ENCODE measurements at places on chromosomes 1 and 21.
A peak's percentile ranks its signal among the peaks of the same experiment; 100 is the strongest.

GRCh38 chr1:25727635-25728286, 72.2 kb upstream of the SELENON start:
- peak; percentile 16 for DNase-seq

DNA sequence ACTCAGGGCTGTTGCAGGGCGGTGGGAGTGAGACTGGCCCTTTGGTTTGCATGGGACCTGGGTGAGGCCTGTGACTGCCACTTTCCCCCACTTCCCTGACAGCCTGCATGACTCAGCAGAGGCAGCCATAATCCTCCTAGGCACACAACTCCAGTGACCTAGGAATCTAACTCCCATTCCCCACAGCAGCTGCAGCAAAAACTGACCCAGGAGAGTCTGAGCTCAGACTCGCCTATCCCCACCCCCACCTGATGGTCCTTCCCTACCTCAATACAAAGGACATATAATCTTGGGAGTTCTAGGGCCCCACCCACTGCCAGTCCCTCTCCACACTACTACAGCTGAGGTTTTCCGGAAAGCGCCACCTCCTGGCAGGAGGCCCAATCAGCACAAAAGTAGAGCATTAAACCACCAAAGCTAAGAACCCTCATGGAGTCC, 26.7 kb downstream of the NDC1 start:
- DNase-seq = no peak

- no peak for DNase-seq
These were observed 202.0 kb downstream of the NFIA start for GRCh38 chr1:61284248-61284854.

DNA sequence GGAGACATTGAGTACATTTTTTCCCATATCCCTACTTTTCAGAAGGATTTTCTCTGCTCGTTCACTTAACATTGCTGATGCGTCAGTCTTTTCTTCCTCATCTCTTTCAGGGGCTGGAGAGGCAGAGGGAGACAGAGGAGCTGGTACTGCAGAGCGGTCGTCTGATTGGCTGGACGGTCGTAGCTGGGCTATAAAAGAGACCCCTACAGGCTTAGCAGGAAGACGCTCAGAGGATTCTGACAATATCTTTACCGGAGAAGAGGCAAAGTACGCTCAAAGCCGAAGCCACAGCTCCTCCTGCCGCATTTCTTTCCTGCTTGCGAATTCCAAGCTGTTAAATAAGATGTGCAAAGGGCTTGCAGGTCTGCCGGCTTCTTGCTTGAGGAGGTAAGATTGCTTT, at the start of gene RGS4:
Gene RGS4, plus strand, starts transcription at position 220 of the 400 bp plus-strand sequence. Its CDS starts 124 bp downstream, at position 344.
- no peak for DNase-seq

DNA sequence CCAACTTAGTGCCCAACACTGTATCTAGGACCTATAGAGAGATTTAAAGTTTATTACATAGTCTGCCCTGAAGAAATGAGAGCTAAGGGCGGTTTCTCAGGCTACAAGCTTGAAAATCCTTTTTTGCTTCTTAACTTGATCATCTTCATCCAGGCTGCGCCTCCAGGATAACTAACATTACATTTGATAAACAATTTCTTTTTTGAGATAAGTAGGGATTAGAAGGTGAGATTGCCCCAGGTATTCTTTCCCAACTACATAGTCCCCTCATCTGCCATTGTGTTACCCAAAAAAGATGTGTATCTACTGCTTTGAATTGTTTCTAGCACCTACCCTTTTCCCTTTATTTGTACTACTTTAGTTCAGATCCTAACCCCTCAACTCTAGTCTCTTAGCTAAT, 25.4 kb downstream of the NUF2 start:
- DNase-seq = no peak

GRCh38 chr1:246306415-246307037, 200.6 kb downstream of the SMYD3 start:
- no peak for DNase-seq

DNA sequence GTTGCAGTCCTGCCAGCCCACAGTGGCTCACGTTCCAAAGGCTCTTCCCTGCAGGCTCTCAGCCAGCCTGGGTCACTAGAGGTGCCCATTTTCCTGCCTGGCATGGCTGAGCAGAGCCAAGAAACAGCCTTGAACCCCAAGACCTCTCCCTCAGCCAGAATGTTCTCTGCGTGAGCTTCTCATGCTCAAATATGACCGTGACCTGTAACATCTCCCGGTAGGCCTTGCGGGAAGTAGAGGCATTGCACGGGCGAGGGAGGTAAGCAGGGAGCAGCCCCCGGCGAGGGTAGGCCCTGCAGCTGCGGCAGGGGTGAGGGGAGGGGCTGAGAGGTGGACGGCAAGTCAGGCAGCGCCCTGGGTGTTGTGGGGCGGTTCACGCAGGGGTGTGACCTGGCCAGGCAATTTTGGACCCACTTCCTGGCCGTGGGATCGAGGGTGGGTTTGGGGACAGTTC, 20.0 kb downstream of the RRP1 start:
- no peak for DNase-seq

DNA sequence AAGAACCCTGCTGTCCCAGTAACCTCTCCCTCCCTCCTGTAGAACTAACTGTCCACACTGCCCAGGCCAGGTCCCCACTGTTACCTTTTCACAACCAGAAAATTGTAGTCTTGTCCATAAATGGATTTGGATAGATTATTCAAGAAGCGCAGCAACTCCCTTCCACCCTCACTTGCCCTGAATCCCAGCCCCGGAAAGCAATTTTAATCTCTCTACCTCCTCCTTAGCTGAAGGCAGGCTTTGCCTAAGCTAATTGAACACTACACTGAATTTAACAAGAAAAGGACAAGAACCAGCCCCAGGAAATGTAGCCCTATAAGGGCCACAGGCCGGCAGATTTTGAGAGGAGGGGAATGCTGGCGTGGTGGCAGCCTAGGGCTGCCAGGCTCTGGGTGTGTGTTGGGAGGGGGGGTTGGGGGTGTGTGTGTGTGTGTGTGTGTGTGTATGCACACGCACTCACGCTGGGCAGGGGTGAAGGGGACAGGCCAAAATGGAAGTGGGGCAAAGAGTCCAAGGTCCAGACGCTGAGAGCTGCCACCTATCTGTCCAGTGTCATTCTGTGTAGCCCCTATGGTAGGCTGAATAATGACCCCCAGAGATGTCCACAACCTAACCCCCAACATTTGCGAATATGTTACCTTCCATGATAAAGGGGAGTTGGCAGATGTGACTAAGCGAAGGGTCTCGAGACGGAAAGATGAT, 10.8 kb upstream of the IFNGR2 start:
- no peak for DNase-seq

GRCh38 chr1:143689781-143690180, 282.0 kb downstream of the FAM72C start:
- no peak for DNase-seq

- DNase-seq = no peak
These were observed 52.9 kb downstream of the LRRC8D start for GRCh38 chr1:89873770-89874169.

GRCh38 chr1:153568367-153569099, 2.9 kb upstream of the S100A2 start:
- DNase-seq = peak; percentile 66

DNA sequence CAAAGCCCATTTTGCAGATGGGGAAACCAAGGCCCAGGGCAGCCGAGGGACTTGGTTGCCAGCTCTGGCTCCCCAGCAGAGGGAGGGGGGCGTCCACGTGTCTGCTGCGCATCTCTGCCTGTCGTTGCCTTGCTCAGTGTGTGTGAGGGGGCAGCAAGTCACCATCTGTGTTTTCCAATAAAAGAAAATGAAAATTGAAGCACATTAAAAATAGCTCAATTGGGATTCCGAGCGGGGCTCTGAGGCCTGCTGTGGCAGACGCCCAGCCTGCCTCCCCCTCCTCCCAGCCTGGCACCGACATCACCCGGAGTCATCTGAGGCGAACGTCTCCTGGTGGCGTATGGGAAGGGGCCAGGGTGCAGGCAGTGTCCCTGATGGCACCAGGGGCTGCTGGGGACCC, 51.2 kb downstream of the EPHB2 start:
- DNase-seq = no peak

GRCh38 chr1:39044762-39045161, 18.6 kb downstream of the NDUFS5 start:
- DNase-seq = no peak

GRCh38 chr1:232627645-232628334, 2.1 kb downstream of the SIPA1L2 start:
- DNase-seq = no peak

DNA sequence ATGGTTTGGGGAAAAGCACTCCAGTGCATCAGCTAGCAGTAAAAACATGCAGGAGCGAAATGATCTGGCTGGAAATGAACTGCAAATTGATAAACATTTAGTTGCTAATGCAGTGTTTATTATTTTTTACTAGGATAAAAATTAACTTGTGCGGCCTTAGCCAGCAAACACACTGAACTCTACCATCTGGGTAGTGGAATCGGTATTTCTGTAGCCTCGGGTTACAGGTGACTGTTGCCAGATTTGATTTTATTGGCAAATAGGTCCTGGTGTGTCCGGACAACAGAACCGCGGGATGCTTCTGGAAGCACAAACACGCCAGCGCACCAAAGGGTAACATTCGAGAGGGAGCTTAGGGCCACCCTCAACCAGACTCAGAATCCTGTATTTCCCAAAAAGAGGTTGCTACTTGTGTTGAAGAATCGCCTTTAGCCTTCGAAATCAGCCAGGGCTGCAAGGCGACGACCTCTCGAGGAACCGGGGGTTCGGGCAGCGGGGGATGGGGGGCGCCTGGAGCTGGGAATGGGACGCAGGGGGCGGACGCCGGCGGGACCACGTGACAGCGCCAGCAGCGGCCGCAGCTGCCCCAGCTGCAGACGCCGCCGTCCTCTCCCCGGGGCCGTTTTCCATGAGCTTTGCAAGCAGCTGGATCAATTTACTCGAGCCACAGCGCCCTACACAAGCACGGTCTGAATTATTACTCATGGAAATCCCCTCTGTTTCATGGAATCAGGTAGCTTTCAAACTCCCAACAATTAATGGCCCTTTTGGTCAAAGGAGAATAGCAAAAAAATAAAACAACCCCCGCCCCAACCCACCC, 158.8 kb downstream of the TOMM20 start:
- DNase-seq = peak; percentile 45

DNA sequence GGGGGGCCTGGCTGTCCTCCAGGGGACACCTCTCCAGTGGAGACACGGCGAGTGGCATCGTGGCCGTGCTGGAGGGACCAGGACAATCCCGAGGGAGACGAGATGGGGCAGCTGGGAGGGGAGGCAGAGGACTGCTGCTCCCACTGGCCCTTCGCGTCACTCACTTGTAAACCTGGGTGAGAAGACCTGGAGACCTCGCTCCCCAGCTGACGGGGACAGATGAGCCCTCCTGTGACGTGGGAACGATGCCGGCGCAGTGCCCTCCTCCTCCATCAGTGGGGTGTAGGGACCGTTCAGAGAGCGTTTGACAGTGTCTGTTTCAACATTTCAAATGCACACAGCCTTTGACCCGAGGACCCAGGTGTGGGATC, 4.6 kb downstream of the SPATC1L start:
- DNase-seq = no peak

GRCh38 chr21:33403786-33404585, 773 bp downstream of the IFNGR2 start:
- peak; percentile 43 for DNase-seq

DNA sequence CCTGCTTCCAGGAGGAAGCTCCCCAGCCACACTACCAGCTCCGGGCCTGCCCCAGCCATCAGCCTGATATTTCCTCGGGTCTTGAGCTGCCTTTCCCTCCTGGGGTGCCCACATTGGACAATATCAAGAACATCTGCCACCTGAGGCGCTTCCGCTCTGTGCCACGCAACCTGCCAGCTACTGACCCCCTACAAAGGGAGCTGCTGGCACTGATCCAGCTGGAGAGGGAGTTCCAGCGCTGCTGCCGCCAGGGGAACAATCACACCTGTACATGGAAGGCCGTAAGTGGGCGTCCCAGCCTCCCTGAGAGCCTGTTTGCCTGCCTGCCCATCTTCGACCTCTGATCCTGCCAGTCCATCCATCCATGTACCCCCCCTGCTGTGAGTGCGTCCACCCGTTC, 3.6 kb downstream of the ECM1 start:
- DNase-seq = no peak

GRCh38 chr21:29667651-29668050, 272.1 kb downstream of the GRIK1 start:
- DNase-seq = no peak

DNA sequence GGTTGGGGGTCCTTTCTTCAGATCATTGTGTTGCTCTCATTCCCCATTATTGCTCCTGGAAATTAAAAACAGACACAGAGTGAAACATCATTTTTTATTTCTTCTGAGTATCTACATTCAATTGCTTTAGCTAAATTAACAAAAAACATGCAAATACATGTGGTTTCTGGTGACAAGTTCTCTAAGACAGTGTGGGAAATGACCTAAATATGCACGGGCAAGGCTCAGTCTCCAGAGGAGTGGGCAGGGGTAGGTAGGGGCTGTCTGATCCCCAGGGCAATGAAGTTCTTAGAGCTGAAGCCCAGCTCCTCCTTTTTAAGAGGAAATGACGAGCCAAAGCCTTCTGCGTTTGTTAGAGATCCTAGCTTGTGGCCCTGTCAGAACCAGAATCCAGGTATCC, 4.5 kb downstream of the LEFTY2 start:
- no peak for DNase-seq

DNA sequence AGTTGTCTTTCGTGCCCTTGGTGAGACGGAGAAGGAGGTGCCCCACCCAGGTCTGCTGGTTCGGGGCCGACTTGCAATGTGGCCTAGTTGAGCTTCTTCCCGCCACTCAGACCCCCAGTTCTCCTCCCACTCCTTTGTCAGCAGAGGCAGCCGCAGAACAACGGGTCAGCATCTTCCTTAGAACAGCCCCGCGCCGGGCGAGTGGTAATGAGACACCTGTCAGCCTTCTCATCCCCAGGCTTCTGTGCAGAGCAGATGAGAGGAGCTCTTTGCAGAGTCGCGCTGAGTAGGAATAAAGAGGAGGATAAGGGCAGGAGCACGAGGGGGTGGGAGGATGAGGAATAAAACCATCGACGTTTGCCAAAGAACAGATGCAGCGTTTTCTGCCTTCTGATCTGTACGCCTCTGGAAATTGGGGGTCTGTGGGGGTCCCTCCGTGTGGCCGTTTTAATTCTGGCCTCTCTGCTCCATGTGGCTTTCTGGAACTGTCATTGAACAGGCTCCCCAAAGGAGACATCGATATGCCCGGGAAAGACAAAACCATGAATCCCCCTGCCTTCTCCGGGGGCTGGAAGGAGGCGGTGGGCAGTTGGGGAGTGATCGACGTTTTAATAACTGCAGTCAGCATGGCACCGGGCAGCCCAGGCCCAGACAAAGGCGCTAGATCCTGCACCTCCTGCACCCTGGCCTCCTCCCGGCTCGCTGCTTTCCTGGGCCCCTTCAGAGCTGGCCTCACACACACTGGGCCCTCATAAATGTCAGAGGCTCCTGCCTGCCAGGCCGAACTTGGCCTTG, 27.5 kb upstream of the IGSF21 start:
- DNase-seq = peak; percentile 25
